ENCODE measurements at places on chromosomes 12 and 14.

- no peak for DNase-seq
Measured at GRCh38 chr12:113083863-113084435, 27.4 kb downstream of the DTX1 start.

GRCh38 chr14:92687681-92688433, 60.6 kb downstream of the LGMN start:
- DNase-seq, result peak; percentile 73

DNA sequence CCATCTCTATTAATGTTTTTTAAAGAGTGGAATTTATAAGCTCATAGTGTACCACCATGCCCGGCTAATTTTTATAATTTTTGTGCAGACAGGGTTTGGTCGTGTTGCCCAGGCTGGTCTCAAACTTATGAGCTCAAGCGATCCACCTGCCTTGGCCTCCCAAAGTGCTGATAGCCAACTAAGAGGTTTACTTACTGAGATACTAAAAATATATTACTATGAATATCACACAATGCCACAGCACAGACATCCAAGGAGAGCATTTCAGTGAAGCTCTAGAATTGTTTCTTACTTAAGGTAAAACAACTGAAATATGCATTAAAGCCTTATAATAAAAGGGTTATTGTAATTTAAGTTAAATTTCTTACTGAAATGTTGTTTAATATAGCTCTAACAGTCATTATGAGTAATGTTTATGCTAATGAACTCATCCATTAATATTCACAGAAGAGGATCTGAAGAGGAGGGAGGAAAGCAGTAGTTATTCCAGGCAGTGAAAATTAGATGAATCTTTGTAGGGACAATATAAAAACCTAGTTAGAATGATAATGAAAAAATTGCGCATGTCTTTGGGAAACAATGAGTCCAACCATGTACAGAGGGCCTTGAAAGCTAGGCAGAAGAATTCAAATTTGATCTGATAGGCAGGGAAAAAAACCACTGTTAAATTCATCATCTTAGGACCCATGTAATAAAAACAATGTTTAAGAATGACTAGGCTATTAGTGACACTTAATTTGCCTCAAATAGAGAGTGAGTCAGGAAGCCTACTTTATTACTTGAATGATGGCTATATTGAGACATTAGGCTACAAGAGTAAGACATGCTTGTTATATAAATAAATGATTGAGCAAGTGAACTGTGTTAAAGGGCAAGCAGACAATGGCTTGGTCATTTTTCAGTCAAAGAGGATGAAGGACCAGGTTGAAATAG, 99.2 kb downstream of the SLC41A2 start:
- no peak for DNase-seq

DNA sequence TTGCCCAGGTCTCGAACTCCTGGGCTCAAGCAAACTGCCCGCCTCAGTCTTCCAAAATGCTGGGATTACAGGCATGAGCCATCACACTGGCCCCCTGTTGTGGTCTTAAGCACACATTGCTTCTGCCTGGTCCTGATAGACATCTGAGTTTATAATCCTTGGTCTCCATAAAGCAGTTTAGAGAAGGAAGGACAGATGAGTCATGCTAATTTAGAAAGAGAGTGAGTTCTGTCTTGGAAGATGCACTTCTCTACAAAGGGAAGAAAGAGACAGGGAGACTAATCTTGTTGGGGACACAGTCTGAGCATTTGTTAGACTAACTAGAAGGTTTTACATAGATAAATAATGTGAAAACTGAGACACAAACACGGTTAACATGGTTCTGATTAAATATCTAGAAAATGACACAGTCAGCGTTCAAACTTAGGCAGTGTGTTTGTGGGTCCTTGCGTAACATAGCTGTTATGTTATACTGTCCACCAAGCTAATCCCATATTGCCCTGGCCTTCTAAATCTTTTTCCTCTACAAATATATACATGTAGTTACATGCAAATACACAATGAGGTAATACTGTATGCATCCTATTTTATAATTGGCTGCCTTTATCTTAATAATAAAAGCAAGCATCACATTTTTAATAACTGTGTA, 31.0 kb downstream of the SAMD4A start:
- DNase-seq, result no peak

- DNase-seq, result no peak
Measured at GRCh38 chr12:104553421-104553820, 96.7 kb downstream of the CHST11 start.

DNA sequence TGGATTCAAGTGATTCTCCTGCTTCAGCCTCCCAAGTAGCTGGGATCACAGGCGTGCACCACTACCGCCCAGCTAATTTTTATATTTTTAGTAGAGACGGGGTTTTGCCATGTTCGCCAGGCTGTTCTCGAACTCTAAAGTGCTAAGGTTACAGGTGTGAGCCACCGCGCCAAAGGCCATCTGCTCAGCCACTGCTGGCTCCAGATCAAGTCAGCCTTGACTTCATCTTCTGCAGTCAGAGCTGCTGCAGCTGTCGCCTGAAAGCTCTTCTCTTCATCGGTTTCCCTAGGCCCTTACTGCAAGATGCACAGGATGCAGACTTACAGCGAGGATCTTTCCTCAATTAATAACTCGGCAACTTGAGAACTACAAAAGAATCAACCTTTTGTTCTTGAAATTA, 66.8 kb downstream of the CLIP1 start:
- DNase-seq, result no peak

DNA sequence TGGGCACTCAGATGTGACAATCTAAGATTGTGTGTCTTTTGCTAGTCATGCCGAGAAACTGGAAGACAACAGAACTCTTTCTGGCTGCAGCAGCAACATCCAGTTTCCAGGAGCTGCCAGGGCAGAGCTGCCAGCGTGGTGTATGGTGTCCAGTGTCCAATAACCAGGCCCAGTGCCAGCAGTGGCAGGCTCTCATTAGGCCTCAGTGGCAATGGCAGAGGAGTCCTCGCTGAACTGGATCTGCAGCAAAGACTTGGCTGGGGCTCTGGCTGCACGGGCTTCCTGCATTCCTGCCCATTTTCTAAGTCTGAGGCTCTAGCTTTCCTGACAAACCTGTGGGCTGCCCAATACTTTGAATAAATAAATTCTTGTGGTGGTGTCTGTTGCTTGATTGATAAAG, 26.2 kb upstream of the PPM1A start:
- no peak for DNase-seq

GRCh38 chr12:31728289-31728916, 418 bp downstream of the AMN1 start:
- DNase-seq, result no peak

- peak; percentile 31 for DNase-seq
Measured at GRCh38 chr14:24436355-24437019, 6.1 kb downstream of the SDR39U1 start.

GRCh38 chr12:101789171-101789570, 41.6 kb downstream of the GNPTAB start:
- DNase-seq, result no peak
